ENCODE measurements at places on chromosomes 4 and X.

GRCh38 chr4:185099024-185099682 lies 43.9 kb upstream of the SLC25A4 start:
- DNase-seq = no peak

DNA sequence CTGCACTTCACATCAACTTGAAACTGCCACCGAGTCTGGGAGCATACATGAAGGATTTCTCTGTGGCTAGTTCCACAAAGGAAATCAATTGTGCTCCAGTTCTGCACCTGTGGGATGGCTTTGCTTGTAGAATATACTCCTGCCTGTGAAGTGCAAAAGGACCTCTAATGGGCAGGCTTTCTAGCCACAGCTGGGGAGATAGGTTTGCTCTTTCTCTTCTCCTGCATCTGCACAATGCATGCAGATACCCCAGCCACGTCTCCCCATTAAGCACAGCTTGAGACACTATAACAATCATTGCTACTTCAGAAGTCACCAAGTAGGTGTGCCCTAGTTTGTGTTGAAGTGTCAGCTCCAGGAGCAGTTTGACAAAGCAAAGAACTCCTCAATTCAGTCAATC lies 364.6 kb downstream of the ZIC3 start:
- DNase-seq = no peak

DNA sequence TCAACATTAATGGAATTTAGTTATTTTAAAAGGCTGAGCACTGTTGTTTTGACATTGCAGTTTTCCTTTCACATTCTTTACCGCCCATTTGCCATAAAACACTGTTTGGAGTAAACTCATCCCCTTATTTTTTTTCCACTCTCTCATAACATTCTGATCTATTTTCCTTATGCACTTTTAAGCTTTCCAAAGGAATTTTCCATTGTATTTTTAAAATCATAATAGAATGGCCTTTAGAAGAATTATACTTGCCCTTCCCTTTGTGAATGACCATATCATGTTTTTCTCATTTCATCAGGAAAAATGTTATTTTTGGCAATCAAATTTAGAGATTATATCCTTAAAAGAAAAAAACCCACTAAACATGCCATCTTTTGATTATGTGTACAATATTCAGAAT lies 1074.2 kb downstream of the STIM2 start:
- DNase-seq = no peak

GRCh38 chr4:188400451-188400850 lies 261.2 kb downstream of the TRIML1 start:
- no peak for DNase-seq

DNA sequence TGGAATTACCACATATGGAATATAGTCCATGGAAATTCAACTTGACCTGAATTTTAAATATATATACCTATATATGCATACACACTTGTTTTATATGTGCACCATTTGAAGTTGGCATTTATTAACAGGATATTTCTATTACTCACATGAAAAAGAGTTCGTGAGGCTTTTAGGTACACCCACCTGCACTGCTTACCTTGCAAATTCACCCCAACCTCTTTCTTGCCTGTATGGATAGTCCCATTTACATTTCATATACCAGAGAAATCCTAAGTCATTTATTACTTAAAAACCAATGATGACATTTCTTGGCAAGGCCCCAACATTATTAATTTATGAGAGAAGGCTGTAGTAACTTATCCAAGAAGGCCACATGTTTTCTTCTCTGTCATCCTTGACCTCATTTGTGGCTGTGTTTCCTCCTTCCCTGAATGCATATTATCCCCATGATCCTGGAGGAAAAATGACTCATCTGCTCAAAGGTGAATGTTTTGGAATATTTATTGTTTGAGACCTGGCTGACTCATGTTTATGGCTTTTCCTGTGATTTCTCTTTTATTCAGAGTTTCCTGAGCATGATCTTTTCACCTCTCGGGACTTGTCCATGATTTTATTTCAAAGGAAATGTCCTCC lies 62.2 kb upstream of the FAM241A start:
- no peak for DNase-seq

All from activated T-cell treated with anti-CD3 and anti-CD28 coated beads for 48 hours (primary cell).